ENCODE measurements at places on chromosomes 5 and 9. TPM values are rescaled to one million over a fixed set of nuclear protein-coding genes. Genes with fewer than 3 reads are reported as not detected.

Gene TMEM215
- total RNA-seq = not detected

- peak; percentile 58 for DNase-seq
Measured at GRCh38 chr9:33719581-33720374, 75.6 kb upstream of the PRSS3 start.

GRCh38 chr5:154523709-154524108 lies 45.7 kb upstream of the HAND1 start:
- DNase-seq = no peak

DNA sequence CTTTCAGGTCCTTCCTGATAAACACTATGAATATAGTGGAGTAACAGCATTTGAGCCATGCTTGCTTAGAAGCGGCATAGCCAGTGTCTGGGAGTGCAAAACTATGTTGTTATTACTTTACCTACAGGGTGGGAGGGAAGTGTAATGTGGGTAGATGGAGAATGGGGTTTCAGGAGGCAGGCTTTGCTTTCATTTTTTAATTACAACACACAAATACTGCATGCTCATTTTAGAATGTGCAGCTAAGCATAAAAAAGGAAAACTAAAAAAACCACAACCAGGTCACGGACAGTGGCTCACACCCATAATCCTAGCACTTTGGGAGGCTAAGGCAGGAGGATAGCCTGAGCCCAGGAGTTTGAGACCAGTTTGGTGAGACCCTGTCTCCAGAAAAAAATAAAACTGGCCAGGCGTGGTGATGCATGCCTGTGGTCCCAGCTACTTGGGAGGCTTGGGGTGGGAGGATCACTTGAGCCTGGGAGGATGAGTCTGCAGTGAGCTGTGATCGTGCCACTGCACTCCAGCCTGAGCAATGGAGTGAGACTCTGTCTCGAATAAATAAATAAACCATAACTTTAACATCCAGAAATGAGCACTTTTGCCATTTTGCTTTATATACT lies 20.2 kb downstream of the HAVCR1 start:
- DNase-seq = no peak

All from activated CD8-positive, alpha-beta memory T cell treated with anti-CD3 and anti-CD28 coated beads, Interleukin-2, amount 10 ng/mL, durations not matched to agents 7 days and 5 days (primary cell).